Stimulated activated CD8-positive, alpha-beta memory T cell treated with anti-CD3 and anti-CD28 coated beads, Interleukin-7, amount 100 ng/mL, for 1 hour (primary cell): ENCODE measurements at places on chromosomes 5 and 9.

DNA sequence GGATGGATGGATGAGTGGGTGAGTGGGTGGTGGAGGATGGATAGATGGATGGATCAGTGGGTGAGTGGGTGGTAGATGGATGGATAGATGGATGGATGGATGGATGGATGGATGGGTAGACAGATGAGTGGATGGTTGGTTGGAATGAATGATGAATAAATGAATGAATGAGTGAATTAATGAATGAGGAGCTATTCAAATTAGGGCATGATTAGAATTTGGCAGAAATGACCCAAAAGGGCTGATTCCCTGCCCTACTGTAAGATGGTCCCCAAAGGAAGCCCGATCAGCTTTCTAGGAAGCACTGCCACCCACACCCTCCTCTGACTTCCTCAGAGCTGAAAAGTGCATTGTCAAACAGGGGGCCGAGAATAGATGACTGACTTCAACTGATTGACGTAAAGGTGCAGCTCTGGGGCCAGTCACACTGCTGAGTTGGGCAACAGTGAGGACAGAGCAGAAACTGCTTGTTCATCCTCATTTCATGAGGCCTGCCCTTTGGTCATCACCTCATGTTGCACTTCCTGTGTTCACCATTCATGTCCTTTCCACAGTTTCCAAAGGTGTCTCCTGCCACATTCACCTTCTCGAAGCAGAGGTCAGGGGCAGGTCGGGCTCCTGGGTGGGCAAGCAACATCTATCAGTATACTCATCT lies 34.3 kb downstream of the NIPAL4 start:
- no peak for DNase-seq

GRCh38 chr5:119357270-119357669 lies 1.5 kb downstream of the TNFAIP8 start:
- DNase-seq, result no peak

- no peak for DNase-seq
These were observed 472.8 kb downstream of the DMRTA1 start for GRCh38 chr9:22919423-22919822.

- no peak for DNase-seq
These were observed 345.9 kb upstream of the RIOK2 start for GRCh38 chr5:97528941-97529340.

DNA sequence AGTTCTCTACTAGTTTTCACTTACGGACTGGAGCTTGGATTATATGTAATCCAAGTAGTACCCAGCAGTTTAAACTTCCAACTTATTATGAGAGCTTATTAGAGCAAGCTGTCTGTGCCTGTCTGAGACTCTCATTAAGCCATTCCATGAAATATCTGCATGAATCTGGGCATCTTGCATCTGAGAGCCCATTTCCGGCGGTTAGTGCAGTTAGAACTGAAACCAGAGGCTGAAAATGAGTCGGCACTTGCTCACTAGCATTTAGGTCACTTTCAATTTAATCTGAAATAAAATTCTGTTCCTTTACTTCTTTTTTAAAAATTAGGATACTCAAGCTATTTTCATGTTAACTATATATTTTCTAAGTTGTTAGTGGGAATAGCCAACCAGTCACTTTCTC lies 102.2 kb downstream of the MEGF10 start:
- no peak for DNase-seq

GRCh38 chr9:86716326-86716922 lies 230.9 kb downstream of the GAS1 start:
- no peak for DNase-seq

DNA sequence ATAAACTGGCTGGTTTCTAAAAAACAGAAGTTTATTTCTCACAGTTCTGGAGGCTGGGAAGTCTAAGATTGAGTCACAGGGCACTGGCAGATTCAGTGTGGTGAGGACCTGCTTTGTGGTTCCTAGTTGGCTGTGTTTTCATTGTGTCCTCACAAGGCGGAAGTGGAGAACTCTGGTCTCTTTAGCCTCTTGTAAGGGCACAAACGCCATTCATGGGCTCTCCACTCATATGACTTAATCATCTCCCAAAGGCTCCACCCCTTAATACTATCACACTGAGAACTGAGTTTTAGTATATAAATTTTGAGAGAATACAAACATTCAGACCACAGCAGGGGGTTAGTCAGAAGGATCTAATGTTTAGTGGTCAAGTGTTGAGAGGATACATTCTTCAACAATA lies 208.2 kb downstream of the SEC61B start:
- no peak for DNase-seq

DNA sequence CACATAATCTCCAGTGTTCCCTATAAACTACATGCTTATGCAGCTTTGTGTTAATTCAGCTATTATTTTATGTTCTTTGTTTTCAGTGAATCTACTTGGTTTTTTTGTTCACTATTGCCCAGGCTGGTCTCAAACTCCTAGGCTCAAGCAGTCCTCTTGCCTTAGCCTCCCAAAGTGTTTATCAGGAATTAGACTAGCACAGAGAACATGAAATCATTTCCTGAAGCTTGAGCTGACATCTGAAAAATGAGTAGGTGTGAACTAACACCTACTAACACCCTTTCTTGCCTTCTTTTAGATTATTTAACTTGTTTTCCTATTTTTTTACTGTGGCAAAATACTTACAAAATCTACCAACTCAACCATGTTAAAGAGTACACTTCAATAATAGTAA lies 25.0 kb downstream of the CENPP start:
- DNase-seq, result no peak

DNA sequence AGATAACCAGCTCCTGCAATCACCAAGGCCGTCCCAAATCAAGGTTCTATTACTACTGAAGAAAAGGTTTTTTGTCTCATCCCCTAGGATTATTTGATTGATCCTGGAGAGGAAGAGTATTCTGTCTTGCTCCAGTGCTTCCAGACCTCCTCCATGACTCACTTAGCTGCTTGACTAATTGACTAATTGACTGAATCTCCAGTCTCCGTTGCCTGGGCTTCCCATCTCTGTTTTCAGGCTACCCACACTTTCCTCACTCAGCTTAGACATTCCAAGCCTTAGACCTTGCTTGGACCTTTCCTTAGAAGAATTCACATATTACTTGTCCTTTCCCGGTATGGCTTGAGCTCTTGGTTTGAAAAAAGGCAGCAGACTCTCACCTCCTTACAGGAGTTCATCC lies 60.6 kb downstream of the FRMD3 start:
- DNase-seq, result no peak

DNA sequence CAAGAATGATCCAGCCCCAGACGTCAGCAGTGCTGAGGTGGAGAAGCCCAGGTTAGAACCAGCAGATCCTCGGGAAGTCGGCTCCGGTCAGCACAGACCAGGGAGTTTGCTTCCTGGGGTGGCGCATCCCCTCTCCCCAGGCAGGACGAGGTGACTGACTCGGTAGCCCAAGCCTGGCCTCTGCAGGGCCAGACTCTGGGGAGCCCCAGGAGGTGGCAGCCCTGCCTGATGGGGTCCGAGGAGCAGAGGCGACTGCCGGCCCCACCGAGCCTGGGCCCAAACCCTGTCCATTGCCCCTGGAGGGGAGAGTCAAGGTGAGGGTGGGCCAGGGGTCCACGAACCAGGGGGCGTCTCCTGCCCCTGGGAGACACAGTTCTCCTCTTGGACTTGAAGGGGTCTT lies 52.9 kb upstream of the SARDH start:
- no peak for DNase-seq

GRCh38 chr9:38060681-38061080 lies 8.3 kb downstream of the SHB start:
- DNase-seq, result no peak

DNA sequence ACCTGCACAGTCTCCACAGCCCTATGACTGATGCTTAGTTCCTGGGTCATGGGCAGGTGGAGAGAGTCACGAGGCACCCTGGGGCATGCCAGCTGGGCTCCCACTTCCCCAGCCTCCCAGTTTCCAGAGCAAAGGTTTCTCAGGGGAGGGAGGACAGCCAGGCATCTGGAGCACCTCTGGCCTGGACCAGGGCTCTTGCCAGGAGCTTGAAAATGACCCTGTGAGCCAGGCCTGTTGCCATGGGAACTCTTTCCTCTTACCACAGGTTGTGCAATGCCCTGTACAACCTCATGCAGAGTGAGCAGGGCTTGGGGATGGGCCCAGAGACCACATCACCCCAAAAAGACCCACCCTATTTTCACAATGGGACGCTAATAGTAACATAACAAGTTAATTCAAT lies 113.1 kb downstream of the PSD2 start:
- DNase-seq, result no peak

GRCh38 chr5:1885404-1885755 lies 2.7 kb upstream of the IRX4 start:
- no peak for DNase-seq

DNA sequence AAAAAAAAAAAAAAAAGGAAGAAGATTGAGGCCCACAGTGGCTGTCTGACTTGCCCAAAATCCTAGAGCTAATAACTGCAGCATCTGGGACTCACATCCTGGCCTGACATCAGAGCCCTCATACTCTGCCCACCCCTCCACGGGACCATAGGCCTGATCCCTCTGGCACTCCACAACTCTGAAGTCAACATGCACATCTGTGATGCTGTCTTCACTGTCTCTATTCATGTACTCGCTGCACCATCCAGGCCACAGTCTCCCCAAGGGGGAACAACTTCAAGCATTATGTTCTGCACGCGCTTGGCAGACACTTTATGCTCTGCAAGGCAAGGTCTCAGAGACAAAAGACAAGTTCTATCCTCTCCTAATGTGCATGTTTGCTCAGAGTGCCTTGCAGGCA lies 158.2 kb downstream of the SPOCK1 start:
- no peak for DNase-seq

GRCh38 chr5:175384724-175385552 lies 59.0 kb downstream of the DRD1 start:
- DNase-seq, result no peak

DNA sequence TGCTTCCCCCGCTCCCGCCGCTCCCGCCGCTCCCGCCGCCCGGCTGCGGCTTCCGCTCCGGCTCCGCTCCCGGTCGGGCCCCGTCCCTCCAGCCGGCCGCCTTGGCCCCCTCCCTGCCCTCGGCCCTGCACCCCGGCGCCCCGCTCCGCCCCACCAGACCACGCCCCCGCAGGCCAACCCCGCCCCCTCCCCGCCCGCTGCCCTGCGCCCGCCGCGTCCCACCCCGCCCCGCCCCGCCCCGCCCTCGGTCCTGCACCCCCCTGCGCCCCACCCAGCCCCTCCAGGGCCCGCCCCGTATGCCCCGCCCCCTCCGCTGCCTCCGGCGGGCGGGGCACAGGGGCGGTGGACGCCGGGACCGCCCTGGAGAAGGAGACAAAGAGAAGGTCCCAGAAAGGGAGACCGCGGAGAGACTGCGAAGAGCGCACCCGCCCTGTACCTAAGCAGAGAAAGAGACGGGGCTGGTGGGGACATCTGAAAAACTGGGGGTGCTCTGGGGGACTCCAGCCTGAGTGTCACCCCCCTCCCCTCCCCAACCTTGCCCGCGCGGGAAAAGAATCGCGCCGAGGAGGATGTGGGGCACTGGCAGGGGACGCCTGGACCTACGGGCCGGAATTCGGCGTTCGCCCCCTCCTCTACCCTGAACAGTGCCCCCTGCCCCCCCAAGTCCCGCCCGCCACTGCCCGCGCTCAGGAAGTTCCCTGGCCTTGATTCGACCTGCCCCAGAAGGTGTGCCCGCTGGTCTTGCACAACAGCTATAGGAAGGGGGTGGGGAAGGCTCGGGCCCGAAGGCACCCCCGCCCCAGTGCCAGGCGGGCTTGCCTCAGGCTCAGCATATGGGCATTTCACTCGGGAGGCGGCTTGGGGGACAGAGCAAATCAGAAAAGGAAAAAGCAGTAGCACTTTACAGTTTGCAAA lies 42.8 kb upstream of the STXBP1 start:
- peak; percentile 59 for DNase-seq

GRCh38 chr9:7273575-7273974 lies 515.8 kb downstream of the KDM4C start:
- DNase-seq, result no peak

DNA sequence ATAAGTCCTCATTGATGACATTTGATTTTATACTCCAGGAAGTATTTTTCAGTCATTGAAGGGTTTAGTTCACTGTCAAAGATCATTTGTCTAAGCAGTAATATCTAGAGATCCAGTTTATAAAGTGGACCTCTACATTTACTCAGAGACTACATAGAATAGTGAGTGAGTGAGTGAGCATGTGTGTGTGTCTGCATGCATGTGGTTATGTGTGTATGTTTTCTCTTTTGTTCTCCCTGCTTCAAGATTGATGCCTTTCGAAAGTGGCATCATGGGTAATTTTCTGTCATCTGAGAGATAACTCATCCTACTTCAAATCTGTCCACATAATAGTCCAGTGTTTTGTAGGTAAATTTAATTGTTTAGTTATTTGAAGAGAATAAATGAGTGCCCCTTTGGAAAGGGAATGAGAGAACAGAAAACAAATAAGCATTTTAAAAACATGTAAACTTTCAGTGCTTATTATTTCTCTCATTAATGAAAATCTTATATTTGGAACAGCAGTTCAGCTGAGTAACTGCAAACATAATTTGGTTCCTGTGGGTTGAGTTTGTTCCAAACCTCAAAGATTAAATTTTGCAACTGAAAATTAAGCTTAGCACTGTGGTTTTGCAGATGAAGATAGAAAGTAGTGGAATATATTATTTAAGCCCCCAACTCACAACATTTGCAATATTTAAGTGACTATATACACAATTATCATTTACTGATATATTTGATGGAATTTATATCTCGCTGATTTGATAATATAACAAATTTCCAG lies 1295.1 kb upstream of the C9orf72 start:
- no peak for DNase-seq

- no peak for DNase-seq
These were observed 1.3 kb downstream of the FGD3 start for GRCh38 chr9:92948632-92949031.

DNA sequence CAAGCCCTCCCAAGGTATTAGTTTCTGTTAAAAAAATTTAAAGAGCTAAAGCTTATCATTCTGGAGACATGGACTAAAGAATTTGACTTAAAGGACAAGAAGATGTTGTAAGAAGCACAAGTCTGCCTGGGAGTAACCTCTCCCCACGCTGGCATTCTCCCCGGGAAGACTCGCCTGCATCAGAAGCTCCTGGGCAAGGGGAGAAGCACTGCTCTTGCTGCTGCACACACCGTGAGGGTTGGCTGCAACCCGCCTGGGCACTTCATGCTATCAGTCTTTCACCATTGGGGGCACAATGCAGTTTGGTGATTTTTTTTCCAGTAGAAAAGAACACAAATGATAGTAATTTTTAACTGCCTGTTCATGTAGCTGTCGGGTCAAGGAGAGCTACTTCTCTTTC lies 192.5 kb upstream of the PANK3 start:
- no peak for DNase-seq

GRCh38 chr5:113512341-113512740 lies 1.2 kb upstream of the YTHDC2 start:
- DNase-seq, result no peak

- no peak for DNase-seq
These were observed 387.9 kb downstream of the MAT2B start for GRCh38 chr5:163893281-163893680.

DNA sequence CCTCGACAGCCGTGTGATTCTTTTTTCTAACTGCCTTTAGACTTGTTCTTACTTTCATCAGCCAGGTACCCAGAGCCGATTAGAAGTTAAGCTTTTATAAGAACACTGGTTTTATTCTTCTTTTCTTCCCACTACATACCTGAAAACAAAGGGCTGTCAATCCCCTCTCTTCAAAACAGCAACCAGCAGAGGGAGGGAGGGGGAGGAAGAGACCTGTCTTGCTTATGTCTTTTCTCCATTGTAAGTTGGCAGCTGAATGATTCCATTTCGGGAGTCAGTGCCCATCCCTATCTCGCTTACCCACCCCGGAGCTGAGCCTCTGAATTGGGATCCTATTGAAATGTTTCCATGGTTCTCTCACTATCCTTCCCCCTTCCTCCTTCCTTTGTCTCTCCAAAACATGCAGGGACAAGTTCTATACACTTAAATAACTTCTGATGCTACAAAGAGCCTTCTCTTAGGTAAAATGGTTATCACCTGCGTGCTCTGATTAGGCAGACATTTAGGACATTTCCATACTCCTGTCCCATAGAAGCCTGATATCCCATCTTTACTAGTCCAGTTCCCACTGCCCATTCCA lies 83.9 kb upstream of the WWC1 start:
- no peak for DNase-seq
